Activated CD4-positive, alpha-beta T cell treated with anti-CD3 and anti-CD28 coated beads, Interleukin-2, amount 10 ng/mL, durations not matched to agents 24 days and 14 days (primary cell): ENCODE measurements at places on chromosomes 6 and 20.

DNA sequence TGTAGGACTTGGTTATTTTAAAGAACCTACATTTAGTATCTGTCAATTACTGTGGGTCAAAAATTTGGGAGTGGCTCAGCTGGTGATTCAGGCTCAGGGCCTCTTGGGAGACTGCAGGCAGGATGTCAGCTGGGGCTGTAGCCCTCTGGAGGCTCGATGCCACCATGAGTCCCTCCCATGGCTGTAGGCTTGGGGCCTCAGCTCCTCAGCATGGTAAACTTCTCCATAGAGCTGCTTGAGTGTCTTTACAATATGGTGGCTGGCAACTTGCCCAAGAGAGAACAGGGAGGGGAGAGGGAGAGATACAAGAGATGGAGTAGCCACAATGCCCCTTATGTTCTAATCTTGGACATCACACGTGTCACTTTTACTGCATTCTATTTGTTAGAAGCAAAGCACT, 470.4 kb downstream of the CDH26 start:
- peak; percentile 21 for DNase-seq

- no peak for DNase-seq
Measured at GRCh38 chr6:121274666-121275295, 59.5 kb downstream of the TBC1D32 start.

GRCh38 chr20:52619671-52620070, 352.5 kb upstream of the TSHZ2 start:
- DNase-seq: no peak

GRCh38 chr6:128098000-128098581, 197.2 kb upstream of the THEMIS start:
- DNase-seq: peak; percentile 57

DNA sequence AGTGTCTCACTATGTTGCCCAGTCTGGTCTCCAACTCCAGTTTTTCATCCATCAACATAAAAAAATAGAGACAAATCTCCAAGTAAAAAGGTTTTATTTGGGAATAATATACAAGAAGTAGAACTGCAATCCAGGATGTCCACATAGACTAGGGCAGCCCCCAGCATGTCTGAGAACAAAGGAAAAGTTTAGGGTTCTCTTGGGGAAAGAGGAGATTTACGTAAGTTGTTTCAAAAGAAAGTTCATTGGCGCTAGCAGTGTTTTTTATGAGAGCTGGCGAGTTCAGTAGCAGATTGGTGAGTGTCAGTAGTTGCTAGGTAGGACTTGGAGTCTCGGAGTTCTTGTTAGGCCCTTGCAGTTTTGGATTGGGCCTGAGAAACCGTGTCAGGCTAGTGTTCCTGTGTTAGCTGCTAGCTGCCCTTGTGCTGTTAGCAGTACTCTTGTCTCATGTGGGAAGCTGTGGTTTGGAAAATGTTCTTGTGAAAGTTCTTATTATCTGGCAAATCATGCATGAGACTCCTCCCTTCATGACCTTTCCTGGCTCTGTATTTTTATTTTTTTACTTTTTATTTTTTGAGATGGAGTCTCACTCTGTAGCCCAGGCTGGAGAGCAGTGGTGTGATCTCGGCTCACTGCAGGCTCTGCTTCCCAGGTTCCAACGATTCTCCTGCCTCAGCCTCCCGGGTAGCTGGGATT, 24.7 kb downstream of the TTLL9 start:
- DNase-seq: peak; percentile 65

- DNase-seq: no peak
Measured at GRCh38 chr6:128720891-128721290, 162.0 kb upstream of the LAMA2 start.
